Stimulated activated CD4-positive, alpha-beta T cell treated with anti-CD3 and anti-CD28 coated beads, Interleukin-12 subunit alpha, Interleukin-12 subunit beta, amount 100 ng/mL, for 24 hours (primary cell): ENCODE measurements at places on chromosomes 12 and 14.

- DNase-seq = no peak
These were observed 18.4 kb upstream of the KRR1 start for GRCh38 chr12:75529826-75530225.

GRCh38 chr12:45415393-45415817, 199.5 kb downstream of the ANO6 start:
- no peak for DNase-seq

GRCh38 chr14:75604979-75605851, 26.8 kb downstream of the FLVCR2 start:
- DNase-seq = no peak

DNA sequence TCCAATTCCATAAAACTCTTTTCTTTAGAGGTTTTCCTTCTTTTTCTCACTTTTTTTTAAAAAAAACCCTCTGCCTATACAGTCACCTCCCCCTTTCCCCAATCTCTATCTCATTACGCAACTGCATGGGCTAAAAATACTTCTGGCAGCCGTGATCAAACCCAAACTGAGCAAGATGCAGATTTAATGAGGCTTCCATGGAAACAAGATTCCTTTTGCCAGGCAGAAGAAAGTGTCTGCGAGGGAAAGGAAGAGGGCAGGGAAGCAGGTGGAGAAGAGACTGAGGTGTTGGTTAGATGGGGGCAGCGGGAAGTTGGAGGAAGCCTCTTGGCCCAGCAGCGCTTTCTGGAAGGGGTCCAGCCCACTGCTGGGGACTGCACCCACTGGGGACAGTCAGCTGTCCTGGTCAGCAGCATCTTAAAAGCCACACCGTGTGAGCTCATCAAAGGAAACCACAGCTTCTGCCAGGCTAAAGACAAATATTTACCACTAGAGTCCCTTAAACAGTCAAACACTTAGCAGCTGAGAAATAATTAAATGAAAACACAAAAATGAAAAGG, 90.4 kb downstream of the SLC8A3 start:
- DNase-seq = no peak

DNA sequence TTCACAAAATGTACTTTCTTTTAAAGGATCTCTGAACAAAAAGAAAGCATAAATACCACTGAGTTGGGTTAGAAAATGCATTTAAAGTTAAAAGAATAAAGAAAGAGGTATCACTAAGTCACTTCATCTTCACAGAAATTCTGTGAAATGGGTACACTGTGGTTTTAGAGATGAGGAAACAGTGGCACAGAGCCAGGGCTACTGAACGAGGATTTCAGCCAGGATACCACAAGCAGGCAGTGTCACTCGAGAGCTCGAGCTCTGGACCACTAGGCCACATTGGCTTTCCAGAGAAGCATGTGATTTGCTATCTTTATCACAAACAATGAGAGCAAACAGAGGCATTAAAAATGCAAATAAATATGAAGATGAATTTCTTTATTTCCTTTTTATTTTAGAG, 51.0 kb downstream of the WDHD1 start:
- no peak for DNase-seq

DNA sequence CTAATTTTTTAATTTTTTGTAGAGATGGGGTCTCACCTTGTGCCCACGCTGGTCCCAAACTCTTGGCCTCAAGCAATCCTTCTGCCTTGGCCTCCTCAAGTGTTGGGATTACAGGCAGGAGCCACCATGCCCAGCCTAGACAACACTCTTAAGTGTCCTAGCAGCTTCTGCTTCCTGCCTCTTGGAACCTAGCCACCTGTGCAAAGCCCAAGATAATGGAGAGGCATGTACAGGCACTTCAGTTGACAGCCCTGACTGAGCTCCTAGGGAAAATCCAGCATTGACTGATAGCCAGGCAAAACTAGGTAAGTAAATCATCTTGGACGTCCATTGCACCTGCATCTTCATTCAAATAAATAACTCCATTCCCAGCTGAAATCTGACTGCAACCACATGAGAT, 15.5 kb downstream of the COX14 start:
- no peak for DNase-seq

DNA sequence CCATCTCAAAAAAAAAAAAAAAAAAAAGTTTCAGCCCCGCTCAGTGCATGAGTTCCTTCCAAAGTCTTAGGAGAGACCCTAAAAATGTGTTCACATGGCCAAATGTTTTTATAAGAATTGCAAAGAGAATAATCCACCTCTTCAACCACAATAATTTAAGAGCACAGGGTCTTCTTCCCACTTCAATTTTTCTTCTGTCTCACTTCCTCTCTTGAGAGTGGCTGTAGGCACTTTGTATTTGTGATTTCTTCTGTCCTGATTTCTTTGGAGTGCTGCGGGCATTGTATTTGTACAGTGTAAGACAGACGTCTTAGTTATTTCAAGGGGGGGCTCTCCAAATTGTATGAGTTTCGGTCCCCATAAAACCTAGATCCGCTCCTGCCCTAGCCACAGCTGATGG, 58.3 kb downstream of the C12orf56 start:
- DNase-seq = no peak
